Activated CD8-positive, alpha-beta T cell treated with anti-CD3 and anti-CD28 coated beads for 36 hours (primary cell): ENCODE measurements at places on chromosomes 1 and 21. TPM values are rescaled to one million over a fixed set of nuclear protein-coding genes. Genes with fewer than 3 reads are reported as not detected.

GRCh38 chr1:169670836-169671235 is 40.6 kb downstream of the SELL start:
- peak overlapping the region; percentile 77 for H3K27ac ChIP-seq
- H3K36me3 ChIP-seq = peaks cover 44% of the 10 kb centered on the region

DNA sequence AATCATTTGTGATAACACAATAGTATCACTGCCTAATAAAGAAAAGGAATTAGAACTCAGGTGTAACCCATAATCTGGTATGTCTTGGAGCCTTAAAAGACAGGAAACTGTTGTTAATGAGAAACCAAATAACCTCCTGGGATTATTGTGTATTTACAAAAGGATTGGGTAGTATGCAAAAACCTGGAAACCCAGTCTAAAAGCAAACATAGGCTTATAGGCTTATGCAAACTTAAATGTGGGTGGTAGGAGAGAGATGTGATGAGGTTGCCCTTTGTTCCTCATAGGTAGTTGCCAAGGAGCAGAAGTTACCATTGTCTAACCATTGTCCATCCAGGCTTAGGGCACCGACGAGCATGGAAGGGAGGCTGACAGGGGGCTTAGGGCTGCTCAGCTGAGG is 165.8 kb downstream of the AK5 start:
- H3K36me3 ChIP-seq = no peaks in the 10 kb centered on the region
- H3K4me1 ChIP-seq = no peaks in the 10 kb centered on the region
- no peak for DNase-seq
- no peak overlapping the region for H3K27ac ChIP-seq
- no peaks in the 10 kb centered on the region for H3K27me3 ChIP-seq
- no peak overlapping the region for H3K4me3 ChIP-seq

DNA sequence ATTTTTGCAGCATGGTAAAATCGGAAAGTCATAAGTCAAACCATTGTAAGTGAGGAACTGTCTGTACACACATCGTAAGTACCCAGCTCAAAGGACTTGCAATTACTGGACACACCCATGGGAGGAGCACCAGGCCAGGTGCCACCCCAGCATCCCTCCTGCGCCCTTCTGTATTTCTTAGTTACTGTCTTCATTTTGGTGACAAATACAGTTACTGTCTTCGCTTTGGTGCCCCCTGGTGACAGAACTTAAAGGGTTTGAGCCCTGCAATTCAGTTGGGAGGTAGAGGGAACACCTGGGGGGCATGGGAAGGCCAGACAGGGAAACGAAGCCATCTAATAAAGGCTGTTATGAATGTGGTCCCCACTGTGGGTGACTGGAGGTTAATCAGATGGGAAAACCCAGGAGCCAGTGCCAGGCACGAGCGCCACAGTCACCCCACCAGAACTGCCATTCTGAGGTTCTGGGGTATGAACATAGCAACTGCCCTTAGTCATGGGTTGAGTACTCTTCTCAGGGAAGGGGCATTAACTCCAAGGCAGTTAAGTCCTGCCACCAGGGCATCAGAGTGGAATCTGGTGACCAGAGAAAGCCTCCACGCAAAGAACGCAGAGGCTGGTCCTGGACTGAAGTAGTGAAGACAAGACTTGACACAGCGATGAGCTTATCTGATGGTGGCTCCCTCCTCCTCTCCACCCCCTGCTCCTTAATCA is 612.9 kb downstream of the PTPRU start:
- no peaks in the 10 kb centered on the region for H3K4me1 ChIP-seq
- peak; percentile 67 for DNase-seq
- no peak overlapping the region for H3K4me3 ChIP-seq

LCE2B gene
- not detected for total RNA-seq

OLIG1 gene
- not detected for total RNA-seq

DNA sequence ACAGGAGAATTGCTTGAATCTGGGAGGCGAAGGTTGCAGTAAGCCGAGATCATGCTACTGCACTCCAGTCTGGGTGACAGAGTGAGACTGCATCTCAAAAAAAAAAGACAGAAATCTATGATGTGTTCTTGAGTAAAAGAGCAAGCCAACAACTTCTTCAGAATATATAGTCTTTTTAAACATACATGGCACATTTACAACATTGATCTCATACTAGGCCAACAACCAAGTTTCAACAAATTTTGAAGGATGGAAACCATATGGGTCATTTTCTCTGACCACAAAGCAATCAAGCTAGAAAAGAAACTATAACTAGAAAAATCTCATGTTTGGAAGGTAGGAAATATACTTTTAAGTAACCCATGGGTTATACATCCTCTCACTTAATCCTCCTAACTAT is 38.3 kb downstream of the PAFAH2 start:
- peaks cover 39% of the 10 kb centered on the region for H3K36me3 ChIP-seq
- no peaks in the 10 kb centered on the region for H3K27me3 ChIP-seq
- no peak for DNase-seq

HSF2BP gene
- total RNA-seq = 1.5 TPM

ADIPOR1 gene
- total RNA-seq = 67.0 TPM

KCNQ4 gene
- 0.43 TPM for total RNA-seq

HSD3B2 gene
- total RNA-seq = not detected

DNA sequence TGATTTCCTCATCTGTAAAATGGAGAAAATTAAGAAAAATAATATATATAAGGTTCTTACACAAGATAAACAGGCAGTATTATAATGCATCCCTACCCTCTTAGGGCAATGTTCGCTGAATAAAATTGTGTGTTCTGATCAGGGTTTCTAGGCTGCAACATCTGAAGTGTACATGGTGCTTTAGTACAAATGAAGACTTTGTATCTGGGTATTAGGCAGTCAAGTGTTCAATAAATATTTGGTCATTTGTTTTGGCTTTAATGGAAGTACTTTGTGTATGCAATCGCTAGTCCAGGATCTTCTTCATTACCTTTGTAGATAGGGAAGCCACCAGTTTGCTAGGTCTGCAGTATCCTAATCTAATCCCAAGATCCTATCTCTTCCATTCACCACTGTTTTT is 28.1 kb downstream of the DNASE2B start:
- H3K36me3 ChIP-seq = no peaks in the 10 kb centered on the region
- no peak overlapping the region for H3K4me3 ChIP-seq
- H3K27me3 ChIP-seq = no peaks in the 10 kb centered on the region
- no peaks in the 10 kb centered on the region for H3K4me1 ChIP-seq
- no peak overlapping the region for H3K27ac ChIP-seq

DNA sequence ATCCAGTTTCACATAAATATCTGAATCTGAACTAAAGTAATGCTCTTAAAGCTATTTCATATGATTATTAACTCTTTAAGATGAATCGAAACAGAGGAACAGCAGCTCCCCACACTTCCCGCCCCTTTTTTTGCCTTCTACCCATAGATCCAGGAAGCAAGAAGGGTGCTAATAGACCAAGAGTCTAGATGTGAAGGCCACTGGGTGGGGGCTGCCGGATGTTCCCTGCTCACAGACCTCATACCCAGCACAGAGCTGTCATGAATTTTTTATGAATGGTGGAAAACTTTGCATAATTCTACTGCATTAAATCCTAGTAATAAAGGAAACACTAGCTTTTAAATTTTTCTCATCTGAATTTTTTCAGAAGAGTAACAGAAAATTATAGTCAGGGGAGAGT is 283.9 kb upstream of the SGIP1 start:
- no peak overlapping the region for H3K4me3 ChIP-seq
- H3K36me3 ChIP-seq = no peaks in the 10 kb centered on the region
- DNase-seq = no peak

- H3K4me1 ChIP-seq = no peaks in the 10 kb centered on the region
- no peak overlapping the region for H3K4me3 ChIP-seq
- no peak for DNase-seq
- no peaks in the 10 kb centered on the region for H3K27me3 ChIP-seq
Observed at GRCh38 chr1:246198115-246198816, 308.8 kb downstream of the SMYD3 start.

DNA sequence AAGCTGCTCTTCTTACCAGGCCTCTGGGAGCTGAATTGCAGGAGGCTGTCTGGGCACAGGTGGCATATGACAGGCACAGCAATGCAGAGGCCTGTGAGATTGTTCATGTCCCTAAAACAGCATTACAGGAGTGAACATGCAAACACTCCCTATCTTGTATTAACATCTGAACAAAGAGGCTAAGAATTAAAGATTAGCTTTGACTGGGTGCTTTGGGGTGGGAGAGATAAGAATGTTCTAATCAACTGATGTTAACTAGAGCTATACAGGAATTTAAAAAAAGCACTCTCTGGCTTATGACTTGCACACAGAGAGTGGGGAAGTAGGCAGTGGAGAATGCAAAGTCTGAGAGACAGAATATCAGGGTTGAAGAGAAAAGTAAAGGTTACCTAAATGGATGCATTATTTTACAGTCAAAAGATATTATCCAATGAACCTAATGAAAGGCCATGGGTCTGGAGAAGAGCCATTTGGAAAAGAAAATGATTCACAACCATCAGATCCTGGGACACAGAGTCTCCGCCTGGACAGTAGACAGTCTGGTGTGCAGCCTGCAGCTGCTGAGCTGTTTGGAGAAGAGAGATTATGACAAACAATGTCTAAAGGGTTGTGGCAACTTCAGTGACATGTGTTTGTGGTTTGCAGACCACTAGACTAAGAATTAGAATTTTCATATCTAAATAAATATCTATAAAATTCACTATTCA is 20.2 kb downstream of the DPT start:
- peaks cover 5% of the 10 kb centered on the region for H3K27me3 ChIP-seq
- no peak overlapping the region for H3K27ac ChIP-seq
- no peaks in the 10 kb centered on the region for H3K36me3 ChIP-seq
- no peak for DNase-seq
- no peak overlapping the region for H3K4me3 ChIP-seq

CELA2A gene
- total RNA-seq = not detected

DNA sequence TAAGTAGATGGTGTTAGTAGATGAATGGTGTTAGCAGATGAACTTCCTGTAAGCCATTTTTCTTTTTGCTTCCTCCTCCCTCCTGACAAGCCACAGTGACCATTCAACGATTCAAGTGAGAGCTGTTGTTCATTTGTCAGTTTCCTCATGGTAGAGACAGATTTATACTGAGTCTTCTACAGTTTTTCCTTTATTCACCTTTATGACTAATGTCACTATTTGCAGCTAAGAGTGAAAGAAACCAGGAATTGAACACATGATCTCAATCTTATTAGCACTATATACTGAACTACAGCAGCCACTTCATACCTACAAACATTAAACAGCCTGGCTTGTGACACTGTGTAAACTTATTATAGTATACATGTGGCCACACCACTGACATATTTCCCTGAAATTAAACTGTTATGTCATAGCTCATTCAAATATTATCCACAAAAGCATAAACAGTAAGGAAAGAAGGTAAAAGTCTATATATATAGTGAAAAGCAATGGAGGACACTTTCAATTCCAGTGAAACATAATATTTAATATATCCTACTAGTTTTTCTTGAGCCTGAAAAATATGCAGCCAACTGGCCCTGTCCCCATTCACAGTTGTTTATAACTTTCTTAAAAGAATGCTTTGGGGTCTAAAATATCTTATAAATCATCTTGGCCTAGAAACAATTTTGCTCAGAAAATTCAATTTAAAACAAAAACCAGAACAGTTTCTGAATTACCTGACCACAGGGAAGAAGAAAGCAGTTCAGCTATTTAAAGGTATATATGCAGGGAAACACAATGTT is 566.9 kb upstream of the ZRANB2 start:
- H3K27ac ChIP-seq = no peak overlapping the region
- H3K4me1 ChIP-seq = no peaks in the 10 kb centered on the region
- no peak overlapping the region for H3K4me3 ChIP-seq
- no peaks in the 10 kb centered on the region for H3K36me3 ChIP-seq
- no peak for DNase-seq
- H3K27me3 ChIP-seq = no peaks in the 10 kb centered on the region

GRCh38 chr1:234645474-234645953 is 35.5 kb upstream of the IRF2BP2 start:
- no peaks in the 10 kb centered on the region for H3K27me3 ChIP-seq
- H3K4me1 ChIP-seq = peaks cover 2% of the 10 kb centered on the region
- no peaks in the 10 kb centered on the region for H3K36me3 ChIP-seq
- no peak overlapping the region for H3K4me3 ChIP-seq
- no peak for DNase-seq
- no peak overlapping the region for H3K27ac ChIP-seq

- H3K27ac ChIP-seq = no peak overlapping the region
- H3K4me3 ChIP-seq = no peak overlapping the region
- DNase-seq = no peak
- no peaks in the 10 kb centered on the region for H3K27me3 ChIP-seq
- H3K36me3 ChIP-seq = peaks cover 9% of the 10 kb centered on the region
- H3K4me1 ChIP-seq = no peaks in the 10 kb centered on the region
Observed at GRCh38 chr1:241895013-241895412, 47.0 kb downstream of the EXO1 start.

DNA sequence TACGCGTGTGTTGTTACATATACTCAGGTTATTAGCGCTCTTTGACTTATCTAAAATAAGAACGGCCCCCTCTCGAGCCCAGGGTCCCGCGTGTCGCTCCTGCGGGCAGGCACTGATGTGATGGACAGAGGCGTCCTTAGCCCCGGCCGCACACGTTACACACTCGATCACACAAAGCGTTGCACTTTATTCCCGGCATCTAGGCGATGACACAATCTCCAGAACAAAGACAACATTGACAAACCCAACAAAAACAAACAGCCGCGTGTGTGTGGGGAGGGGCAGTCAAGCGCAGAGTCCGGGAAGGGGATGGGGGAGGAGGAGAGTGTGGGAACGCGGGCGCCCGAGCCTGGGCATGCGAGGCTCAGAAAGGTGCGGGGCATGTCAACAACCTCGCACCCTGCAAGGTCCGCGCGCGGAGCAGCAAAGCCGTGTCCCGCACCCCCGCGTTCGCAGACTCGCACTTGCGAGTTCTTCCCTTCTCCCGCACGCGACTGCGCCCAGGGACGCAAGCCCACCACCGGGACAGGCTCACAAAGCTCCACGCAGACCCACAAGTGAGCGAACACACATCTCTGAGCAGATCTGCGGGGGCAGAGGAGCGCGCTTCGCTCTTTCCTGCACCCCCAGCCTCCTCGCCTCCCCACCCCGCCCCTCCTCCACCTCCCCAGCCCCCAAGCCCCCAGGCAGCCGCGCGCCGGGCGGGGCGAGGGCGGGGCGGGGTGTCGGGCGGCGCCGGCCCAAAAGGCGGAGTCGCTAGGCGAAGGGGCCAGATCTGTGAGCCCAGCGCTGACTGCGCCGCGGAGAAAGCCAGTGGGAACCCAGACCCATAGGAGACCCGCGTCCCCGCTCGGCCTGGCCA is at the start of gene EFNA1:
EFNA1 (plus strand) TSS at position 772 of the 862 bp plus-strand sequence. CDS start 102 bp downstream, outside the sequence.
- peak within 1 kb of the TSS; percentile 34 for H3K27ac ChIP-seq
- DNase-seq = peak; percentile 43
- peaks cover 34% of the 10 kb centered on the region for H3K4me1 ChIP-seq
- no peaks in the 10 kb centered on the region for H3K36me3 ChIP-seq
- peak within 1 kb of the TSS; percentile 73 for H3K4me3 ChIP-seq
- peaks cover 21% of the 10 kb centered on the region for H3K27me3 ChIP-seq

DNA sequence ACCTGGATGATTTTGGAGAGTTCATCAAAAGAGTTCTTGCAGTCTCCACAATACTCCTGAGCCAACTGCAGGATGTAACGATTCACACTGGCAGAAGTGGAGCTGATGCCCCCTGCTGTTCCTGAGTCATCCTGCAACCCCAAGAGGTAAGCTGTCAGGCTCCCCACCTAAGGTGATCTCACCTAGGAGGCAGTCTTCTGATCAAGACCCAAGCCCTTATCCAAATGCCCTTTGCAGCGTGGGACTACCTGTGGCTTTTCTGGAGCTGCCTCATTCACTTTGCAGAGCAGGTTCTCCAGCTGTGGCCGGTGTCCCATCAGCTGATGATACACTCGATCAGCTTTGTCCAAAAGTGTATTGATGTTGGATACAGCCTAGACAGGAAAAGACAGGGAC is 96.4 kb downstream of the UBR4 start:
- peaks cover 74% of the 10 kb centered on the region for H3K36me3 ChIP-seq
- no peaks in the 10 kb centered on the region for H3K4me1 ChIP-seq
- no peak overlapping the region for H3K4me3 ChIP-seq
- H3K27ac ChIP-seq = no peak overlapping the region
- no peaks in the 10 kb centered on the region for H3K27me3 ChIP-seq
